ENCODE measurements at places on chromosomes 6 and 20.
A peak's percentile ranks its signal among the peaks of the same experiment; 100 is the strongest.

- peak; percentile 5 for DNase-seq
Measured at GRCh38 chr6:452301-453067, 60.9 kb downstream of the IRF4 start.

DNA sequence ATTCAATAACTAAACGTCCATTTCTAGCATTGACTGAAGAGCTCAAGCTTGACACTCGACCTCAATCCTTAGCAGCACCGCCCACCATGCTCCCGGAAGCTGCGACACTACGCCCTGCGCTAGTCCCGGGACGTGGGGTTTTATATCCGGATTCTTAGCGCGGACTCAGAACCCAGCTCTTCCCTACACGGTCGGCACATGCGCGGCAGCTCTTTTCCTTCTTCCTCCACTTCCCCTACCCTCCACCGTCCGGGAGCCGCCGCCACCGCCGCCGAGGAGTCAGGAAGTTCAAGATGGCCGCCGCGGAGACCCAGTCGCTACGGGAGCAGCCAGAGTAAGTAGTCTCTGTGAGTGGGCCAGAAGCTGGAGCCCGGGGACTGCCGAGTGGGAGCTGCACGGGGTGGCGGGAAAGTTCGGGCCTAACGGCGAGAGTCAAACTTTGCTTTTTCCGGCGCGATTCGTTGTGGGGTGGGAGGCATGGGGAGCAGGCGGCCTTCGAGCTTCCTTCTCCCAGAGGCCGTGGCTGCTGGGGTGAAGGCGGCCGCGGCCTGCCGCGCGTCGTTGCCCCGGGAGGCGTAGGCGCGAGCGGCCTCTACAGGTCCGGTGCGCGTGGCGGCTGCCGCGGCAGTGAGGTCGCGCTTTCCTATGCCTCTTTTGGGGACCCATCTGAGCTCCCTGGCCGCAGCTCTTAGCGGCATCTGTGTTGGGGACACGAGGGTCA is 57.6 kb downstream of the FAM217A start:
- DNase-seq: peak; percentile 82

DNA sequence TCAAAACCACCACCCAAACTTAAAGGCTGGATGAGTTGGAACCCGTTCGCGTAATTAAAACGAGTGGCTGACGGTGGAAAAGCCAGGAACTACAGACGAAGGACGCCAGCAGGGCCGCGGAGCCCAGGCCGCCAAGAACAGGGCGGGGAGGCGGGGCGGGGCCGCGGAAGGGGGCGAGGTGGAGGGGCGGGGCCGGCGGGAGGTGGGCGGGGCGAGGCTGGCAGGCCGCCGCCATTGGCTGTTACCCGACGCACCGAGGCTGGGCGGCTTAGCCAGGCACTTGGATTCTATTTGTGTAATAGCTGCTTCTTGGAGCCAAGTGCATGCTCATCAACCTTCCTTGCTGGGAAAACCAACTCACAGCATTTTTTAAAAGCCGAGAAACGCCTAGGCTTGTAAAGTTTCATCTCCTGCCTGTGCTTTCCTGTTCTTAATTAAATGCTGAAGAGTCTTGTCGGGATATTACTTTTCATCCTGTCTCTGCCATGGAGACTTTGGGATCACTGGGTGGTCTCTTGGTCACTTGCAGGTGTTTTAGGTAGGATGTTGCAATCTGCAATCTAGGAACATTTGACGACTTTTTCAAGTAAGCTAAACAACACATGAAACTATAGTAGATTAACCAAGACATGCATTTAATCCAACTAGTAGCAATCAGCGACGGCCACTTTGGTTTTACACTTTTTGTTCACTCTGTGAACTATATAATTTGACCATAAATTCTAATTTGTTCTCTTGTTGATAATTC is 245.0 kb downstream of the ARID1B start:
- peak; percentile 68 for DNase-seq

- DNase-seq: no peak
Measured at GRCh38 chr6:106417572-106418147, 57.1 kb downstream of the CRYBG1 start.

DNA sequence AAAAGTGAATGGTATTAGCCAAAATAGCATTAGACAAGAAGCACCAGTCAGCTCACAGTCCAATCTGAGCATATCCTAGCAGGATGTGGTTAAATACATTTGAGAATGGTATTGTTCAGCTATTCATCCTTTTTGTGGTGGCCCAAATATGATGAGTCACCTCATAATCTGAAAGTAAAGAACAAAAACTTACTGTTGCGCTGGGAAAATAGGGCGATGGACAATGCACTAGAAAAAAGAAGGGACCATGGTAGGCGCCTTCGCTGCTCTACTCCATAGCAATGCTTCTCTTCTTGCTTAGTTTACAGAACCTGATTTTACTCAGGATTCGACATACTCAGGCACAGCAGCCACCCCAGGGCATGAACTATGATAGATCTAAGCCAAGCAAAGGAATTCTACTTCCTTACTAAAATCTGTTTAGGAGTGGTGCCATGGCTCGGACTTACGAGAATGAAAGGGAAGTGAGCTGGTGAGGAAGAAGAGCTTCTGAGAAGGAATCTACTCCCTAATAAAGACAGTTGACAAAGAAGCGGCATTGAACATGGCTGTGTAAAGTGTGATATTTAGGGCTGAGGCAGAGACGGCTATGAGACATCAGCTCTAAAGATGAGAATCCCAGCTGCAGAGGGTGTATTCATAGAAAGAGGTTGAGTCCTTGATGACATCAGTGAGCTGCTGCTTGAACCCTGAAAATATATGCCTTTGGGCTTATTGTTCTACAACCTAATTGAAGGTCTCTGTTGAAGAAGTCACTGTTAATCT is 16.6 kb upstream of the FBXO9 start:
- DNase-seq: no peak

DNA sequence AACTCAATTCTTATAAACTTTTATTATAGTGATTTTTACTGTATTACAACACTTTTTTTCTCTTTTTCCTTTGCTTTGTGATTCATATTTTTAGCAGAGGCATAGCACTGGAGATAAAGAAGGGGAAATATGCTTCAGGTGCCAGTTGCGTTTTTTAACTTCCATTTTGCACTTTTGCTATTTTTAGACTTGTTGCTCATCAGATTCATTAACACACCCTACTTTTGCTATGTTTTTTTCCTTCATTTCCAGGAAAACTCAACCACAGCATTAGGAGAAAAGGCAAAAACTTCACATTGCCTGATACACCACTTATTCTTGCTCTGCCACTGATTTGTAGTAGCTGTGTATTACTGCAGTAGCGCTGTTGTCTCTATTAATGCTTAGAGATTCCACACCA is 8.0 kb upstream of the TMEM30A start:
- DNase-seq: no peak

- no peak for DNase-seq
Measured at GRCh38 chr20:37305839-37306238, 16.4 kb downstream of the MANBAL start.

DNA sequence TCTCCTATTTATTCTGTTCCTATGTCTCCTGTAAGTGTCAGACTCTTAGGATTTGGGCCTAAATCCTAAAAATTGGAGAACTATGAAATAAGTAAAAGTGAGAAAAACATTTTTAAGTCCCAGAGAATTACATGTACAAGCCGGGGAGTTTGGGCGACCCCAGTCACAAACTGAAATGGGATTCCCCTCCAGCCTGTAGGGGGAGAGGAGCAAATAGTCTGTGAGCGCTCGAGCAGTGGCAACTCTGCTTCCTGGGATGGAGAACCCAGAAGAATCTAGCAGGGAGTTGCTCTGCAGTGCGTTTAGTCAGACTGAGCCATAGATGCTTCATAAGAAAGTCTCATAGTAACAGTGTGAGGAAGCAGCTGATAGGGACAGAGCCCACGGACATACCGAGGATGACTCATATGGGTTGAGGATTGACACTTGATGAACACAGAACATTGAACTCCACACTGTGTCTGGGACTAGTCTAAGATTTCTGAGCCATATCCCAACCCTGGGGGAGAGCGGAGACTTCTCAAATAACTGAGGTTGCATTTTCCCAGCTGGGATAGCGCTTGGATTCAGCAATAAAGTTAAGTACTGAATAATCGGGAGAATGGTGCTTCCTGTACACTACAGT is 437.2 kb downstream of the BCKDHB start:
- DNase-seq: no peak

DNA sequence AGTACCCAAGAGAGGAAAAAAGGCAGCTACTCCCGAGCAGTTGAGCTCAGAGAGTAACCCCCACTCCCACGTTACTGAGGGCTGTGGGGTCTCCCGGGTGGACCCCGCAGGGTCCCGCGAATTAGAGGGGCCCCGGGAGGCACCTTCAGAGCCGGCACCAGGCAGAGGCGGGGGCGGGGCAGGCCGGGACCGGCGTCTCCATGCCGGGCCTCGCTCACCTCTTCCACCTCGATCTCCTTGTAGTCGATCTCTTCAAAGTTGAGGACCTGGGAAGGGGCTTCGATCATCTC is 381 bp downstream of the MAP3K7 start:
- no peak for DNase-seq

DNA sequence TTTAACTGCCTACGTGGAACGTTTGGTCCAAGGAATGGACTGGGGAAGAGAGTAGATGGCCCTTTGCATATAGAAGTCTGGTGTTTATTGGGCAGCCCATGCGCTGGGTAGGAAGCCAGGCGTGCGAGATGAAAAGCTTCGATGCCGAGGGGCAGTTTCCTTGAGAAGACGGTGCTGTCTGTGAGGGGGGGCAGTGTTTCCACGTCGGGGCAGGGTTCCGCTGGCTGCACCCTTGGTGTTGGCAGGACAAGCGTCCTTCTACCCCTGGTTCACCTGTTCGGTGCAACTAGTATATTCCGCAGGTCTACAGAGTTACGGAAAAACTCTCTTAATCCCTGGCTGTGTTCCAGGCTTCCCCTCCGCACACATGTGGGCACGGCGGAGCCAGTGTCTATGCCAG is 88.2 kb downstream of the SMOC2 start:
- no peak for DNase-seq

GRCh38 chr20:11844691-11845090 is 73.0 kb upstream of the BTBD3 start:
- no peak for DNase-seq

GRCh38 chr6:113137426-113137825 is 719.7 kb upstream of the MARCKS start:
- no peak for DNase-seq

DNA sequence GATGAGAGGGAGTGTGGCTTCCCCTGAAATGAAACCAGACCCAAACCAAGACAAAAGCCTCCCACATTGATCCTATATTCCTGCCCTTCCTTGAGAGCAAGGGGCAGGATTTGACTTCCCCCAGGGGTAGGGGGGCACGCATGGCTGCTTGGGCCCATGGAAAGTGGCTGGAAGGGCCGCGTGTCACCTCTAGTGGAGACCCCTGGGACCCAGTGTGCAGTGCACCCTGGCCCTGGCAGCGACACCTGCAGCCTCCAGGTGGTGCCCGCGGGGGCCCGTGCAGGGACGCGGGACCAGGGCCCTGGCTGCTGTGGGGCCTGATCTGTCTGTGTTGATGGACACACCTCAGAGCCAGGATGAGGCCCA is 18.0 kb upstream of the SLCO4A1 start:
- DNase-seq: no peak

DNA sequence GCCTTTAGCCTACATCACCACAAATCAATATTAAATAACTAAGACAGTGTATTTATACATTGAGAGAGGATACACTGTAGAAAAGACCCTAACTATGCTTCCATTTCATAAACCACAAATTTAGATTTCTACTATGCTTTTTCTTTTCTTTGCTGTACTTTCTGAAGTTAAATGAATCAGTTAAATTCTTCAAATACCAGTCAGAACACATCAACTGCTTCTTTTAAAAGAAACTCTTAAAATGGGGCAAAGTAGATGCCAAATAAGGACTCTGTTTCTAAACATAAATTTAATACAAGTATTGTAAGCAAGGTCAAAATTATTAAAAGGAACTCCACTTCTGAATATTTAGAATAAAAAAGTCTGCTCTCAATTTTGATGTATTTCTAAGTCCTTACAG is 76.9 kb downstream of the GMDS start:
- DNase-seq: no peak

- DNase-seq: no peak
Measured at GRCh38 chr6:14754751-14755513, 490.9 kb upstream of the JARID2 start.

GRCh38 chr6:106120006-106120405 is 33.9 kb downstream of the PRDM1 start:
- DNase-seq: no peak

- DNase-seq: no peak
Measured at GRCh38 chr6:35052694-35053565, 88.2 kb downstream of the TCP11 start.

GRCh38 chr6:47681201-47681990 is 17.0 kb upstream of the ADGRF4 start:
- DNase-seq: no peak

- no peak for DNase-seq
Measured at GRCh38 chr20:59561614-59562277, 42.6 kb upstream of the PHACTR3 start.

DNA sequence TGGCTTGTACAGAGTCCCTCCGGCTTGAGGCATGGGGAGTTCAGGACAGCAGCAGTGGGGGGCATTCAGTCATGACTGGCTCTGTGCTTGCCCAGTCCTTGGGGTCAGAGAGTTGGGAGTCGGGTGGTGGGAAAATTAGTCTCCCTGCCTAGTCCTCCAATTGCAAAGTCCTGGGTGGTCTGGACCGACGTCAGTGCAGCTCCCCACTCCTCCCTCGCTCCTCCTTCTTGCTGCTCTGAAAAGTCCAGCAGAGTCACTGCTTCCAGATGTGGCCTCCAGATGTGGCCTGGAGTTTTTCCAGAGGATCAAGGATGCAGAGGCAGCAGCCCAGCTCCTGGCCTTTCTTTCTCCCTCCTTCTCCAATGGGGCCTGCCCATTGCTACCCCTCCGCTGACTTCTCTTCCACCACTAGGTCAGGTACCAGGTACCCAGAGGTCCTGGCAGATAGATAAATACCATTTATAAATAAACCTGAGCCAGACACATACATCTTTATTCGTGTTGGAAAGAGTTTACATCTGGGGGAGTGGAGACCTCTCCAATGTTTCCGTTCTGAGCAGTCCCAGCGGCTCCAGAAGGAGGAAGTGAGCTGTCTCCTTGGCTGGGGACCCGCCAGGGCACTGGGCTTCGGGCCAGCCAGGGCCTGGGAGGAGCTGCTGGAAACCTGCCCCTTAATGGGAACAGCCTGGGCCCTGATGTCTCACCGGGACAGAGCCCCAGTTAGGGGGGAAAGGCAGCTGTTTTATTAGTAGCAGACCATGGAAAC is 49.0 kb upstream of the RNF24 start:
- no peak for DNase-seq

GRCh38 chr6:132902901-132903300 is 88.5 kb downstream of the RPS12 start:
- no peak for DNase-seq

GRCh38 chr20:50546729-50547314 is 36.6 kb downstream of the PTPN1 start:
- no peak for DNase-seq

GRCh38 chr20:17768271-17768670 is 68.5 kb downstream of the BANF2 start:
- no peak for DNase-seq

DNA sequence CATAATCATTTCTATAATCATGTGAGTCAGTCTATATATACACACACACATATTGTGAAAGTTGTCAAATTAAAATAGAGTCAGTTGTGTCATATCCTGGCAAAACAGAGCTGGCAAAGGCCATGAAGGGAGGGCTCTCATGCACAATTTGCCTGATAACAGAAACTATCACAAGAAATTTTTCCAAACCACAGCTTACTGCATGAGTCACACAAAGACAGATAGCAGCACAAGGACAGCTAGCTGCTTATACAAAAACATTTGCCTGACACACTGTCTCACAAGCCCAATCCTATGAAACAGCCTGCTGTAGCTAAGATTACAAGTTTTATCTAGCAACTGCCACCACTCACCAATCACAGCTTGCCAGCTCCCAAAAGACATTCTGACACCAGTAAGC is 848.5 kb upstream of the MAN1A1 start:
- DNase-seq: no peak

- DNase-seq: no peak
Measured at GRCh38 chr6:107534571-107535141, 44.7 kb downstream of the SOBP start.

Measured in NCI-H1092 (cell line).